ENCODE measurements at places on chromosomes 6 and 20.

DNA sequence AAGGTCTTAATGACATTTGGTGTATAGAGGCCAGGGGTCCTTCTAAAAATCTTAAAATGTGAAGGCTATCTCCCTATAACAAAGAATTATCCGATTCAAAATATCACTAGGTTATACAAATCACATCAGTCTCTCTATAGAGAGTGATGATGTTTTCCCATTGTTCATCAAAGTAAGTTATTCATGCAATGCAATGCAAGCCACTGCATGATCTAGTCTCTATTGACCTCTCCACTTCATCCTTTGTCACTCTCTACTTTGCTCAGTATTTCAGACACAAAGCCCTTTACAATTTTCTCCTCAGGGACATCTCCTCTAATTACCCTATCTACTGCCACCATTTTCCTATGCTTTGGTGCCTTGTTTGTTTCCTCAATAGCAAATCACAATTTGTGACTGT, 628.0 kb downstream of the HTR1B start:
- no peak for DNase-seq

DNA sequence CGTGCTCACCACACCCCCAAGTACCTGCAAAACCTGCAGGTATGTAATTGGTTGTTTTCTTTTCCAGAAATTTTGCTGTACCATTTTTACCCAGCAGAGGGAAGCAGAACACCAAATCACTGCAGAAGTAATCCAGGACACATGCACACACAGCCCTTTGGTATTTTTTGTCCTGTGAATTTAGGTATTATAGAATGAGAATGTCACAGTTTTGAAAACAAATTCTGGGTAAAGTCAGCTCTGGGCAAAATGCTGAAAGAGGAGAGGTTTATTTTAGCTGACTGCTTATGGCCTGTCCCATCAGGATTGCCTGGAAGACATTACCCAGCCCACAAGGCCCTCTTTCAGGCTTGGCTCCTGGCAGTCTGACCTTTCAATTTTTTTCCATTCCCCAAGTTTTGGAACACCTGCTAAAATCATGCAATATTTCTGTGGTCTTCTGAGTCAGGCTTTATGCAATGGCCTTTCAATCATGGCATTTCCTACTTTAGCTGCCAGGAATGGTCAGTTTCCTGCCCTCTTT, 3.5 kb upstream of the EFHC1 start:
- DNase-seq: peak; percentile 83

DNA sequence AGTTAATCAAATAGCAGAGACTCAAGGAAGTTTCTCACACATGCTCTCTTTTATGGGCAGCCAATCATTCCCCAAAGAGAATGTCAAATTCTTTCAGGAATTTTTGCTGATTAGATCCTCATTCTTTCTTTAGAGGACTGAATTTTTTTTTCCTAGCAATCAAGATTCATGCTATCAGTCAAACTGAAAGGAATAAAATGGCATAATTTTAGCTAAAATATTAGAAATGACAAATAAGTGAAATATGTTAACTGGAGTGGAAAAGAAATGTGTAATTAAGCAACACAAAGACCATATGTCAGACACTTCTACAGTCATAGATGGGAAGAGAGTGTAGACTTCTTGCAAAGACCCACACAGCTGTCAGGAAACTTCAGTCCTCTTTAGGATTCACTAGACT, 242.3 kb upstream of the RNF217 start:
- no peak for DNase-seq

- DNase-seq: peak; percentile 8
Measured at GRCh38 chr6:11538052-11538818, 686 bp downstream of the TMEM170B start.

DNA sequence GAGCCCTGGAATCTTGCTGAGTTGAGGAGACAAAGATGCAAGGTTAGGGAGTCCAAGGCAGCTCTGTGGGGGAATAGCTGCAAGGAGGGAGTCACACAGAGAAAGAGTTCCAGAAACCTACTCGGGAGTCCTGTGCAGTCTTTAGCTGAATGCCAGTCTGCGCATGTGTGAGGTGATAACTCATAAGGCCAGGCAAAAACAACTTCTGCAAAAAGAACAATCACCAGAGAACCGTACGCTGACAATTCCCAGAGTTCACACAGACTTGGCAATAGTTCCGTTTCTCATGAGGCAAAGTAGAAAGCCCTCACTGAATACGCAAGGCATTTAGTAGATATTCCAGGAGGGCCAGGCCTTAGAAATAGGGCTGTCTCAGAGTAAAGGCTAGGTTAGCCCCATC, 135.2 kb upstream of the TAB2 start:
- DNase-seq: no peak

- DNase-seq: peak; percentile 35
Measured at GRCh38 chr6:2734488-2735166, 16.1 kb downstream of the MYLK4 start.

DNA sequence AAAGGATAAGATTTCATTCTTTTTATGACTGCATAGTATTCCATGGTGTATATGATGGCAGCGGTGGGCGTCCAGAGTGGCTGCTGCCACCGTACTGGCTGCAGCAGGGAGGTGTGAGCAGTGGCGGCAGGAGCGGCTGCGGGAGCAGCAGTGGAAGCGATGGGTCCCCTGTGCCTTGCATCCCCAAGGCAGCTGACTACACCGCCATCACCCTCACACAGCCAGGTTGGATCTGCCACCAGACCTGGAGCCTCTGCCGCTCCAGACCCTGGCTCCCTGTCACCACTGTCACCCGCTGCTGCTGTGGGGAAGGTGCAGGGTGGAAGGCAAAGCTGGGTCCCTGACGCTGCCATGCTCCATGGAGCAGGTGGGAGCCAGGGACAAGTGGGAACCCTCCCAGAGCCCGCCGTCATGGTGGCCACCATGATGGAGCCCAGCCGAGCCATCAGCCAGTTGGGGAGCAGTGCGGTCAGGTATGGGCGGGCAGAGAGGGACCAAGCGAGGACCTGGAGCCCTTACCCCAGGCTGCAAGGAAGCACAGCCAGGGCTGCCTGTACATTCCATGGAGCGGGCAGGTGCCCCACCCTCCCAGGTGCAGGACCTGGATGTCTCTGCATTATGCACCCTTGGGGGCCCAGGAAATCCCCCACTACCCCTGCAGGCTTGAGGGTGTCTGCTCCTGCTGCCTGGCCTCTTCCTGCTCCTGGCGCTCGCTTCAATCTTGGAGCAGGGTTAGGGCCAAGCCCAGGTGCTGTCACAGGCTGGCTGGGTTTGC, 226.1 kb downstream of the OTOR start:
- no peak for DNase-seq

DNA sequence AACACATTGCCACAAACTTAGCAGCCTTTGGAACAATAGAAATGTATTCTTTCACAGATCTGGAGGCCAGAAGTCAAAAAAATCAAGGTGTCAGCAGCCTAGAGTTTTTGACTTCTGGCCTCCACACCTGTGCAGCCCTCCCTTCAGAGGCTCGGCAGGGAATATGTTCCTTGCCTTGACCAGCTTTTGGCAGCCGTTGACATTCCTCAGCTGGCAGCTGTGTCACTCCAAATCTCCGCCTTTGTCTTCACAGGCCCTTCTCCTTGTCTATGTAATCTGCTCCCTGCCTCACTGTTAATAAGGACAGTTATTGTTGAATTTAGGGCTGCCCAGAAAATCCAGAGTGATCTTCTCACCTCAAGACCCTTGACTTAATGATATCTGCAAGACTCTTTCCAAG, 17.2 kb upstream of the AHI1 start:
- DNase-seq: no peak

GRCh38 chr20:38519426-38519825, 46.8 kb downstream of the RALGAPB start:
- DNase-seq: no peak

DNA sequence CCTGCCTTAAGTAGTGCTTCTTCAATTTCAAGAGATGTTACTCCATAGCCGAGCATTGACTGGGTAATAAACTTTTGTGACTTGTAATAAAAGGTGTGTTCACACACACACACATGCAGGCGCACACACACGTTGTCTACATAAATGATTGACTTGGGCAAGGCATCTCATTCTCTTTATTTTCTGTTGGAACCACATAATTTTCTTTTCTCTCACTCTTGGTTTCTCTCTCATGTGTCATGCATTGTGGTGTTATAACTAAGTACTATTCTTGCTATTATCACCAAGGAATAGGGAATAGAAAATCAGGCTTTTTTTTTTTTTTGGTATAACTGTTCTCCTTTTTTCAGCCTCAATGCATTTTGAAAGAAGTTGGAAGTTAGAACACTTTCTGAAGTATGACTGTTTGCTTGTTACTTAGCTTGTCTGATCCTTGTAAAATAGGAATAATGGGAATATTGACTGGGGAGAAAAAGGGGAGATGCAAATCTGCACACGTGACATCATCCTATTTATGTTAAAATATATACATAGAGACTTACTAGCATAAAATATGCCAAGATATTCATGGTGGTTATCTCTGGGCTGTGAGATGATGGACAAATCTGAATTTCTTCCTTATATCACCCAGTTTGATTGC, 26.1 kb upstream of the CD83 start:
- DNase-seq: no peak

GRCh38 chr6:86706449-86706848, 230.9 kb upstream of the HTR1E start:
- no peak for DNase-seq

DNA sequence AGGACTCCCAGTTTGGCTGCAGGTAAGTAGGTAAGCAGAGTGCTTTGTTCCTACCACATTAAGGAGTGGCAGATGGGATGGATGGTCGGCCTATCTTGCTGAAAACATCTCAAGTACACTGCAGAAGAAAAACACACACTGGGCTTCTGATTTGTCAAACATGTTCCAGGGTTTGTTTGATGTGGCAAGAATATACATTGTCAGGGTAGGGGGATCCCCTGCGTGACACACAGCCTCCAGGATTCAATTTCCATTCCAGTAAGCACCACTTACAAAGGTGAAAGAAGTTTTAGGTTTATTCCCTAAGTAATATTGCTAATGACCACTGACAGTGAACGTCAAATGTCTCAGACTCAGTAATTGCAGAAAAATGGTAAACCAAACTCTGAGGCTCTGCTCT, 26.0 kb upstream of the KIF16B start:
- no peak for DNase-seq

DNA sequence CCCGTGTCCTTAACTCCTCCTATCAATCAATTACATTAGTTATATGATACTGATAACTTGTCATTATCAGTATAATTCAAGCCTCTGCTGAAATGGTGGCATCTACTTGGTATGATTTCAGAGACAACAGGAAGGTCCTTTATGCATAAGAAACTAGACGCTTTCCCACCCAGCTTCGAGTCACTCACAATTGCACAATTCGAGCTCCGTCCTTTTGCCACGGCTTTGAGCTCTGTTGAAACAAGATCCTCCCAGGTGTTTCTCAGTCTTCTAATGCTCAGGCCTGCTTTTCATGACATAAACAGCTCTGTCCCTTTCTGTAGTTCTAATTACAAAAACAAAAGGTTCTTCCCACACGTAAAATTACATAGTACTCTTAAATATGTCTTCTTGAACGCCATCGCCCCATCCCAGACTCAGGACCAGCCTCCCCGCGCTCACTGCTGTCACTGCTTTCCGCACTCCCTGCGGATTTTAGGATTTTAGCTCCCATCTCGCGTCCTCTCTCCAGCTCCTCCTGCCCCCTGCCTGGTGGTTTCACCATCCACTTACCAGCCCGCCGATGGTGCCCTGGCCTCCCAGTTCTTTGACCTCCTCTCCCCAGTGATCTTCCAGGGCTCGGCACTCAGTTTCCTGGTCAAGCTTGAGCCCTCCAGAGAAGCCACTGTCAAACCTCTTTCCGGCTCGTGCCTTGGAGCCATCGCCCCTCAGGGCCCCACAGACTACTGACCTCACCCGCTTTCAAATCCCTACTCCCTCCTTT, 23.2 kb upstream of the PNPLA1 start:
- DNase-seq: no peak

- no peak for DNase-seq
Measured at GRCh38 chr6:53581856-53582255, 37.0 kb upstream of the GCLC start.

DNA sequence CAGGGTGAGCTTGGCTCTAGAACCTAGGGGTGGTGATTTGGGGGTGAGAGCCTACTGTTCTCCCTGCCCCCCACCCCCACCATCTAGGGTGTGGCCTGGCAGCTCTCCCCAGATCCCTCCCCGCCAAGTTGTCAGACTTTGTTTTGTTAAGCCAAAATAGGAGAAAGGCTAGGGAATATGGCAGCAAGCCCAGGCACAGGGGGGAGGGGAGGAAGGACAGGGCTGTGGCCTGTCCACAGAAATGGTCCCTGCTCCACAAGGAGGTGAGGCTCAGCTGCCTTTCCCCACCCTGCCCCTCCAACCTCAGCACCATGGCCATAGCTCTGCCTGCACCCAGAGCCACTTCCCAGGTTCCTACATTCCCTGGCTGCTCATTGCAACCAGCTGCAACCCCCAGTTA, 17.2 kb downstream of the SCUBE3 start:
- no peak for DNase-seq

GRCh38 chr20:45917790-45918141, 5.8 kb upstream of the PLTP start:
- peak; percentile 54 for DNase-seq

DNA sequence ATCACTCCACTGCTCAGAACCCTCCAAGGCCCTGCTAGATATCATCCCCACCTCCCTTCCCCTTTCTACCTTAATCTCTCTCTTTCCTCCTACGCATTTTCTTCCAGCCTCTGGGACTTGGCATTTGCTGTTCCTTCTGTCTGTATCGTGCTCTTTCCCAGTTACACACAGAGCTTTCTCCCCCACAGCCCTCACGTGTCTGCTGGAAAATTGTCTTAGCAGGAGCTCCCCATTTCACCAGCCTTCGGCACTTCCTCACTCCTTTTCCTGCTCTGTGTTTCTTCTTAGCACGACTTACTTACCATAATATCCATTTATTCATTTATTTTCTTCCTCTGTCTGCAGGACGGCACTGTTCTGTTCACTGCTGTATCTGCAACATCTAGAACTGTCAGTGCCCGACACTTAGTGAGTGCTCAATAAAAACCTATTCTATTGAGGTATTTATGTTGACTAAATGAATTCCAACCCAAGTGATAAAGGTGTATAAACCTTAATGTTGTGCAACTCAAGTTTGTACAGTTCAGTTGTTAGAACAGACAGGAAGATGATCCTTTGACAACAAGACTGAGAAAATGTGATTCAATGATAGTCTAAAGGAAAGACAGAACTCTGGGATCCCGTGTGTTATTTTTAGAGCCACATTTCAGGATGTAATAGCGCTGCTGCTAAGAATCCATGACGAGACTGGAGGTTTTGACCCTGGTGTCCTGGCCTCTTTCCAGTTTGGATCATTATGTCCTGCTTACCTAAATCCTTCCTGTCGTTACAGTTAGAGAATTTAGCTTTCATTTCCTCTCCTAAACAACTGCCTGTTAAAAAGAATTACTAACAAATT, 170.1 kb upstream of the LAMP5 start:
- peak; percentile 74 for DNase-seq

GRCh38 chr20:40724566-40724965, 35.5 kb upstream of the MAFB start:
- no peak for DNase-seq

- DNase-seq: no peak
Measured at GRCh38 chr20:43124241-43124640, 65.5 kb downstream of the PTPRT start.

GRCh38 chr6:155380666-155381332, 66.5 kb upstream of the TFB1M start:
- no peak for DNase-seq

GRCh38 chr6:120852293-120852849, 481.9 kb downstream of the TBC1D32 start:
- DNase-seq: no peak

Data from cardiac fibroblast (primary cell).